Mesenteric fat pad (tissue), 1 donor: ENCODE measurements at places on chromosomes 6 and 20. TPM values are rescaled to one million over a fixed set of nuclear protein-coding genes. Genes with fewer than 3 reads are reported as not detected.

- no peak for DNase-seq
Measured at GRCh38 chr6:167573461-167574215, 248.8 kb downstream of the TTLL2 start.

- DNase-seq, result no peak
Measured at GRCh38 chr6:109910571-109910970, 67.5 kb upstream of the GPR6 start.

DNA sequence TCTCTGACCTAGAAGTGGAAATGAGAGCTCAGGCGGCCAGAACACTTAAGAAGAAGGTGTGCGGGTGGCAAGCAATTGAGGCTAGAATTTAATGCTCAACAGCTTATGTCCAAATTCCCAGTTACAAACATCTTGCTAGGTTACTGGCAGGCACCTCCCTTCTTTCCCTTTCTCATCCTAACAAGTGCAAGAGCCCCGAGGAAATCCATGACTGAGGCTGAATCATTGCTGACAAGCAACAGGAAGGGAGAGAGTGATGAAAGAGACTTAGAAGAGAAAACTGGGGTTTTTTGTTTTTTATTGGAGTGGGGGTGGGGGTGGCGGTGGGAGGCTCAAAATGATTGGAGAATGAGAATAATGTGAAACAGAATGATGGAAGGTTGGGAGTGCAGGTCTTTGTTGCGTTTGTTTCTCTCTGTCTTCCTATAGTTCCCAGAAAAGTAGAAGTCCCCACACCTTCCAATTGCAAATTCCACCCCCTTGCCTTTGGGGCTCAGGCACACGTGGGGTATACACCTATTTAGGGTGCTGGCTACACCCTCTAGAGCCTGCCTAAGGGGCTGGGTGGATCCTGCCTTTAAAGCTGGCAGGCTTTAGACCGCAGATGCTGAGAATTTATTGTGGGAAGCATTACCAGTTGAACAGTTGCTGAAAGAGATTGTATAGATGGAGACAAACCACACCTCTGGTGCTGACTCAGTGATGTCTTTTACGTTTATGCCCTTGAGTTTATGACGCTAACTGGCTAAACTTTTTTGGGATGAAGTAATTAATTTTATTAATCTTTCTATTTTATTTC is 1.4 kb downstream of the FAM83B start:
- DNase-seq, result no peak

DNA sequence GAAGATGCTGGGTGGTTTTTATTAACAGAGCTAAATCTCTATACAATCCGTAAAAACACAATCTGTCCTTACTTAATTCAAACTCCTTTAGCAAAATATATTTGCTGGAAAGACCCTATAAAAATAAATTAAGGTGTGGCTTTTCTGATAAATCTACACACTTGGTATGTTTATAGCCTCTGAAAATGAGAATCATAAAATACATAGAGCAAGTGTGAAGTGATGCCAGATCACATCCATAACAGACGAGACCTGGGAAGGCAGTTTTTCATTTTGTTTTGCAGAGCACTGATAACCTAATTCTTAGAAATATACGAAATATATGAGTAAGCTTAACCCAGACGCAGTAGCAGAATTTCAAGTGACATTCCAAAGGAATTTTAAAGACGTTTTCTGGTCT is 10.4 kb upstream of the DDO start:
- DNase-seq, result no peak

- no peak for DNase-seq
Measured at GRCh38 chr20:38269040-38269439, 8.5 kb upstream of the KIAA1755 start.

- DNase-seq, result no peak
Measured at GRCh38 chr6:97231911-97232310, 51.1 kb downstream of the MMS22L start.

- DNase-seq, result no peak
Measured at GRCh38 chr6:7761051-7761450, 35.2 kb downstream of the BMP6 start.

DNA sequence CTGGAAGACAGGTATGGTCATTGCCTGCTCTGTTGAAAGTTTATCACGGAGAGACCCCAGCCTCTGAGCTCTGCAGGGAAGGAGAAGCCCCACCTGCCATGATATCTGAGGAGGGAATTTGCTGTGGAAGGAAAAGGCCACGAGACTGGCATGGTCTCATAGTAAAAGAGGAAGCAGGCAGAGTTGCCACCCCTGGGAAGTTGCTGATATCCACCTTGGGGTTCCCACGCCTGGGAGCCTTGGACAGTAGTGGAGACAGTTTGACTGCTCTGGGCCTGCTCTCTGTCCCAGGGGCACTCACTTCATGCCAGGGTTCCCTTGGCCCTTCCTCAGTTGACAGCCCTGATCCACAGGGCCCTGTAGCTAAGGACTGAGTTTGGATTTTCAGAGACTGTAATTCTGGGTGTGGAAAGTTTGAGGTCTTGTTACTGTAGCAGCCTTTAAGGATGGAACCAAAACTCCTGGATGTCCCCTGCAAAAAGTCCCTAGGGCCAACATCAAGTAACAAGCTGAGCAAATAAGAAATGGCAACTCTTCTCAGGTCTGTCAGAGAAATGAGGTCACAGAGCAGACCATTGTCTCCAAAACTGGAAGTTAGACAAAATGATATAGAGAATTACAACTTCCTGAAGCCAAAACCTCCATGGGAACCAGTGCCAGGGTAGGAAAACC is 6.9 kb upstream of the SIRPB1 start:
- DNase-seq, result no peak

DNA sequence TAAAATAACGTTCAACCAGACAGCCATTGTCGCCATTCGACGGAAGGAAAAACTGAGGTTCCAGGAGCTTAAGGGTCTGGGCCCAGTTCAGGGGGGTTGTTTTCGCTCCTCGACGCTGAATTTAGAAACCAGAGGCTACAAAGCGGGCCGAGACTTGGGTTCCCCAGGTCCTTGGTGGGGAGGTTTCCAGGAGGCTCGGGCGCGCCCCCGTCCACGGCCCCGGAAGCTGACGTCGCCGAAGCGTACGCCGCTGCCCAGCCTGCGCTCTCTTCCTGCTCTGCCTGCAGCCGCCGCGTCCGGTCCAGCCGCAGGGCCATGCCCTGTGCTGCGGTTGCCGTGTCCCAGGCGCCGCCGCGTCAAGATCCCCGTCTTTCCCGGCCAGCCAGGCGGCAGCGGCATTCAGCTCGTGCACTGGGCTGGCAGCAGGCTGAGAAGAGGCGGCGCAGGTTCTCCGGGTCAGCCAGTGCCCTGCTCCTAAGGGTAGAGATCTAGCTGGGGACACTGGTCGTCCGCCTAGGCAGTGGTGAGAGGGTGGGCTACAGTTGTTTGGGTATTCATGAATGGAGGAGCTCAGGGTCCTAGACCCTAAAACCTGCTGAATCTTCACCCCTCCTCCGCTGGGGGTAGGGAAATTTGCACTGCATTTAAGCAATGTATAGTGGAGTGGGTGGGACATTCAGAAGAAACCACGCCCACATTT is 901 bp upstream of the TRIM26 start:
- peak; percentile 94 for DNase-seq

DNA sequence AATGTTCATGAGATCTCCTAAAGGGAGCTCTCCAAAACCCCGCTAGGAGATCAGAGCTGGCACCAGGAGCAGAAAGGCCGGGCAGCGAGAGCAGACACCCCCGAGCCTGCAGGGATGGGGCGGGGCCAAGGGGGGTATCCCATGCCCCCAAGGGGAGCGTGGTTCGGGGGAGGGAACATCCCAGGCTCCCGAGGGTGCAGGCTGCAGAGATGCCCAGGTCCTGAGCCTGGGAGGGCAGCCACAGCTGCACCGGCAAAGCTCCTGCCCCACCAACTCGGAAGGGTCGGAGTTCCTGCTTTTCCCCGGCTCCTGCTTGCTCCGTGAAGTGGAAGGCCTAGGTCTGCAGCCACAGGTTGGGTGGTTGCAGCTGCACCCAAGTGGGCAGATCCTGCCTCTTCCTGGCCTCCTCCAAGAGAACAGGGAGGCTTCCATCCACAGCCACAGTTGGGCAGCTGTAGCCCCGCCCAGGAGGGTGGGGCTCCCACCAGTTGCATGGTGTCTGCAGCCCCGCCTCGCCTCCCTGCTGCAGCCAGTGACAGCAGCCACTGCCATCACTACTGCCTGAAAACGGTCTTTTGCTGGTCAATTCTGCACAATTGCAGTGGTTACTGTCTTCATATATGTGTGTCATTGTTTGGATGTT is 13.4 kb upstream of the GMNN start:
- DNase-seq, result no peak

GRCh38 chr6:11598687-11599086 is 61.1 kb downstream of the TMEM170B start:
- DNase-seq, result no peak

- DNase-seq, result no peak
Measured at GRCh38 chr20:5041433-5041832, 40.1 kb upstream of the SLC23A2 start.

DNA sequence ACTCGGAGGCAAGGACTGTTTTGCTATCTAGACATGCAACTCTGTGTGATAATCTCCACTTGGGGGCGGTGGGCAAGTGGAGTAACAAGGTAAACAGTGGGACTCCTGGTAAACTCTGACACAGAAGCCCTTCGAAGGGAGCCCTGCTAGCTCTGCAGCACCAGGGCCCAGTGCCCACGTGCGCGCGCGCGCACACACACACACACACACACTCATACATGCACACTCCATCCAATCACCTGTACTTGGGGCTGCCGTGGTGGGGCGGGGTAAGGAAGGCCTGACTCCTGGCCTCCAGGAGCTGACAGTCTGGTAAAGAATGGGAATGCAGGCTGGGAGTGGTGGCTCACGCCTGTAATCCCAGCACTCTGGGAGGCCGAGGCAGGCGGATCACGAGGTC is 36.4 kb downstream of the TAF4 start:
- no peak for DNase-seq

GRCh38 chr6:167058261-167058660 is 59.1 kb downstream of the CEP43 start:
- no peak for DNase-seq

The FAM83C gene
- total RNA-seq, result not detected

The TBXT gene
- not detected for total RNA-seq

The EYA2 gene
- total RNA-seq, result 32.8 TPM

The PRDM1 gene
- 10.6 TPM for total RNA-seq

The IRAK1BP1 gene
- total RNA-seq, result 2.5 TPM

The VTA1 gene
- total RNA-seq, result 33.4 TPM

The LY6G6D gene
- total RNA-seq, result not detected

The MYCT1 gene
- 19.7 TPM for total RNA-seq
